Activated CD8-positive, alpha-beta T cell treated with anti-CD3 and anti-CD28 coated beads, Interleukin-2, amount 10 ng/mL, durations not matched to agents 7 days and 5 days (primary cell): ENCODE measurements at places on chromosomes 5 and 9. TPM values are rescaled to one million over a fixed set of nuclear protein-coding genes. Genes with fewer than 3 reads are reported as not detected.

DNA sequence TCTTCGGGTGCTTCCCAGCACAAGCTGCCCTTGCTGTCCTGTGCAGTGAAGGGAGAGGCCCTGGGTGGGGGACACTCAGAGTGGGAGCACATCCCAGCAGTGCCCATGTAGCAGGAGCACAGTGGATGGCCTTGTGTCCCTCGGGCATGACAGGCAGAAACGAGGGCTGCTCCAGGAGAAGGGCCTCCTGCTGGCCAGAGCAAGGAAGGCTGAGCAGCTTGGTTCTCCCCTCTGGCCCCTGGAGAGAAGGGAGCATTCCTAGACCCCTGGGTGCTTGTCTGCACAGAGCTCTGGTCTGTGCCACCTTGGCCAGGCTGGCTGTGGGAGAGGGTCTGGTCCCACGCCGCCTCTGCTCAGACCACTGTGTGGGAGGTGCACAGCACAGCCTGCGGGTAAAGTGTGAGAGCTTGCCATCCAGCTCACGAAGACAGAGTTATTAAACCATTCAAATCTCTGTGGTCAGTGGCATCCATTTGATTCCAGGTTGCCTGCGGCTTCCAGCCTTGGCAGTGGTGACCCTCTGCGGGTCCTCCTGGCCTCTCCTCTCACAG lies 18.3 kb downstream of the FBXW5 start:
- no peak for DNase-seq
- H3K4me1 ChIP-seq, result peaks cover 4% of the 10 kb centered on the region
- H3K4me3 ChIP-seq, result no peak overlapping the region
- H3K27me3 ChIP-seq, result no peaks in the 10 kb centered on the region
- no peak overlapping the region for H3K27ac ChIP-seq

DNA sequence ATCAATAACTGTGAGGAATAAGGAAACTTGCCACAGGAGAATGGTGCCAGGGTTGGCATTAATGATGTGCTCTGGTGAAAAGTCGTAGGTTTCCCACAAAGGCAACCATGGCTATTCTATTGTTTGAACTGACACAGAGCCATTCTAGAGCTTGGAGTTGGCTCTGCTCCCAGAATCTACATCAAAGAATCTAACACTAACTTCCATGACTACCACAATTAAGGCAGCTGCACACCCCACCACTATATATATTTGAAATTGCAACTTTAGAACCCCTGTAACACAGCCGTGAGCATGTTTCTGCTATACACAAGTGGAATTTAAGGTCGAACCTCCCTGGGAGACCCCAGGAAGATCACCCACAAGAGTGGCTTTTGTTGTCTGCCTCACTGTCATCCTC lies 89.7 kb upstream of the CCDC152 start:
- no peak overlapping the region for H3K27ac ChIP-seq
- H3K36me3 ChIP-seq, result no peaks in the 10 kb centered on the region
- DNase-seq, result no peak
- no peak overlapping the region for H3K4me3 ChIP-seq

The OMD gene
- not detected for total RNA-seq

The AFAP1L1 gene
- not detected for total RNA-seq

The ZBTB26 gene
- total RNA-seq, result 6.6 TPM
